Right ventricle myocardium inferior (tissue), 1 donor: ENCODE measurements at places on chromosomes 1 and 21.

DNA sequence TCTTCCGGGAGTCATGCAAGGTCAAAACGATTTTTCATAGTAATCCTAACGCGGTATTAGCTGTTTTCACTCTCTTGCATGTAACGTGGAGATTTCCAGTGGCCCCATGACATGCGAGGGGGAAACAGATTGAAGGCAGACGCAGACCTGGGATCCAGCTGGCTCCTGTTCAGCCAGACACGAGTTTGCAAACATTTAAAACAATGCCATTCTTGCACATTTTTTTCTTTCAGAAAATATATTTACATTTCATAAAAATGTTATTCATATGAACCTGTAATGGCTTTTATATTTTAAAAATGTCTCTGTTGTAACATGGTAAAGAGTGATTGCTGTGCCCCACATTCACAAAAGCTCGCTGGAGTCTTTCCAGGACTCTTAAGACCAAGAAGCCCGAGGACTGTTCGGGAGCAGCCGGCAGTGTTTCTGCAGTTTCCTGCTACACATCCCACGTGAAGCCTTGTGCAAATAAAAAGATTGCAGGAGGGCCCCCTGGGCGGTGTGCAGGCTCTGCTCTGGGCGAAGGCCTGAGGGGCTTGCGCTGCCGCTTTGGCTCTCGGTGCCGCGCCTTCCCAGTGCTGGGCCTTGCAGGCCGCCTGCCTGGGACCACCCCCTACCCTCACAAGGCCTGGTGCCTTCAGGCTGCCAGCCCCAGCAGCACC, 184.9 kb downstream of the DYRK1A start:
- no peak for DNase-seq

GRCh38 chr1:40389322-40389803, 15.8 kb downstream of the SMAP2 start:
- no peak for DNase-seq

DNA sequence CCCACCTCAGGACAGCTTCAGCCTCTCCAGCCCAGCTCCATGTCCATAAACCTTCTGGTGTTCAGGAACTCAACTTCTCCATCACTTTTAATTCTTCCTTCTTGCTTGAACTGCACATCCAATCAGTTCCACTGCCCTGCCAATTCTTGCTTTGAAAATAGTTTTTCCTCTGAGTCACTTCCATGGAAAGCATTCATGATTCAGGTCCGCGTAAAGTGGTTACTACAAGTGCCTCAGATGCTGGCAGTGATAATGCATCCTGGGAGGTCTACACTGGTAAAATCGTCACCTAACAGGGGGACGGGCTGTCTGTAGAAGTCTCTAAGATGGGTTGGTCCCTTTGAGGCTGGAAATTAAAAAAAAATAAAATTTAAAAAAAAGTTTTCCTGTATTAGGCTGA, 25.9 kb upstream of the RCAN1 start:
- DNase-seq: no peak

- no peak for DNase-seq
These were observed 1.8 kb downstream of the SHC1 start for GRCh38 chr1:154968731-154969130.

- no peak for DNase-seq
These were observed 11.0 kb downstream of the ZNF687 start for GRCh38 chr1:151293093-151293492.

- DNase-seq: no peak
These were observed 12.5 kb downstream of the EPS15 start for GRCh38 chr1:51506537-51506936.

DNA sequence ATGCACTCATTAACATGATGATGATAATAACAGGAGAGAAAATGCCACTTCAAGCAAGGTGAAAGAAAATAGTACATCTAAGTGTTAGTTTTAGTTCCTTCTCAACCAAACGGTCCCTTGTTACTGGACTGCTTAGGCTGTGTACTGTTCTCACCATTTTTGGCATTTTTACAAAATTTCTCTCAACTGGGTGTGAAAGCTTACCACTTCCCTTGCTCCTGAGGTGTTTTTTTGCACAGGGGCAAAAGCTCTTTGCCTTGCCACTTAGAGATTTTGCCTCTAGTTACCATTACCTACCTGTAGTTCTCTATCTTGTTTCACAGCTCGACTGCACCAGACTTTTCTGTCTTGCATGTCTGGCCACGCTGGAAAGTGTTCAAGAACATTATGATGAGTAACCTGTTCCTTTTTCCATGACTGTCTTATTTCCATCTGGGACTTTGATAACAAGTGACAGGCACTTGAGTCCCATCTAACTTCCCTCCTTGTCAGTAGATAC, 10.7 kb downstream of the NEK7 start:
- DNase-seq: no peak

DNA sequence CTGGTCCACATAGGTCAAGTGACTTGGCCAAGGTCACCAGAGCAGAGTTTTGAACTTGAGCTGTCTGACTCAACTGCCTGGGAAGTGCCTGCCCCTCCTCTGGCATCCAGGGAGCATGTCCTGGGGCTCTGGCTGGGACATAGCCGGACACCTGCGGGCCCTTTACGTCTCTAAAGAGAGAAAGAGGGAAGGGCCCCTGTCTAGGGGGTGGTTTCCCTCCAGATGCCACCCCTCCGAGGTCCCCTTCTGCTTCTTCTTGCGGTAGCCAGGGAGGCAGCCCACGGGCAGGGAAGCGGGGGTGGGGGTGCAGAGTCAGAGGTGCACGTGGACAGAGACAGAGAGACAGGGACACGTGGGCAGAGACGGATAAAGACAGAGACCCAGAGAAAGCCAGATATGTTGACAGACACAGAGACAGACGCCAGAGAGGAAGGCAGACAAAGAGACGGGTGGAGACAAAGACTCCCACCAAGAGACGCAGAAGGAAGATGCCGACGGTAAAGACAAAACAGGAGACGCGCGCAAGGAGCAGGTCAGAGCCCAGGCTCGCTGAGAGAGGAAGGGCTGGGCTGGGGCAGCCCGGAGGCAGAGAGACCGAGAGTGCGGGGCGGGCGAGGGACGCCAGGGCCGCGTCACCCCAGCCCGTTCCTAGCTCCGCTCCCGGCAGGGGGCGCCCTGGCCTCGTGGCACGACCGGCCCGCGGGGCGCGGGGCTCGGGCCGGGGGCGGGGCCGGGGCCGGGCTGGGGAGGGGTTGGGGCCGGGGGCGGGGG, 458 bp upstream of the ALPL start:
- peak; percentile 90 for DNase-seq

DNA sequence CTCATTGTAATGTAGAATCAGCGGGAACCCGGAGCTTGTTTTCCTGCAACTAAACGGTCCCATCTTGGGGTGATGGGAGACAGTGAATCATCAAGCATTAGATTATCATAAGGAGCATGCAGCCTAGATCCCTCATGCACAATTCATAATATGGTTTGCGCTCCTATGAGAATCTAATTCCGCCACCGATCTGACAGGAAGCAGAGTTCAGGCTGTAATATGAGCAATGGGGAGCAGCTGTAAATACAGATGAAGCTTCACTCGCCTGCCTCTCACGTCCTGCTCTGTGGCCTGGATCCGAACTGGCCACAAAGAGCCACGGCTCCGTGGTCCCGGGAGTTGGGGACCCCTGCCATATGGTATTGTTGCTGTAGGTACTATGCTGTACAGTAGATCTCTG, 1.6 kb downstream of the IFI44 start:
- DNase-seq: peak; percentile 41

GRCh38 chr1:10388387-10388715, 10.5 kb upstream of the PGD start:
- no peak for DNase-seq

- no peak for DNase-seq
These were observed 63.2 kb downstream of the DIRAS3 start for GRCh38 chr1:67987046-67987799.

DNA sequence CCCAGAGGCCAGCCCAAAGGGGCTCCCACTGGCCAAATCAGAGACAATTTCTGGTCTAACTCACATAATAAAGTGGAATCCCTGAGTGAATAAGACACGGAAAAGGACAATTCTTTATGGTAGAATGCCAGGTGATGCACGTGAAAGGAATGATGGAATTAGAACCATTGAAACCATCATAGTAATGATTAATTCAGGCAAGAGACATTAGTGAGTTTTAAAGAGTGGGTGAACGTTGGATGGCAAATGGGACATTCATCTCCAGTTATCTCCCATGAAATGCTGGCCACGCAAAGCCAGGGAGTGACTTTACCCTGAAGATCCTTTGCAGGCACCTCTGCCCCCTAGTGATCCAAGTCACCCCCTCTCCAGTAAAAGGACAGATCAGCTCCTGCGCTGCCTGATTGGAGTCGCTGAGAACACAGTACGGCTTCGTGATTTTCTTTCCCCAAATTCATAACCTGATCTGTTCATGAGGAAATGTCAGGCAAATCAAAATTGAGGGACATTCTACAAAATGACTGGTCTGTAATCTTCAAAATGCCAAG, 87.5 kb downstream of the AJAP1 start:
- no peak for DNase-seq

DNA sequence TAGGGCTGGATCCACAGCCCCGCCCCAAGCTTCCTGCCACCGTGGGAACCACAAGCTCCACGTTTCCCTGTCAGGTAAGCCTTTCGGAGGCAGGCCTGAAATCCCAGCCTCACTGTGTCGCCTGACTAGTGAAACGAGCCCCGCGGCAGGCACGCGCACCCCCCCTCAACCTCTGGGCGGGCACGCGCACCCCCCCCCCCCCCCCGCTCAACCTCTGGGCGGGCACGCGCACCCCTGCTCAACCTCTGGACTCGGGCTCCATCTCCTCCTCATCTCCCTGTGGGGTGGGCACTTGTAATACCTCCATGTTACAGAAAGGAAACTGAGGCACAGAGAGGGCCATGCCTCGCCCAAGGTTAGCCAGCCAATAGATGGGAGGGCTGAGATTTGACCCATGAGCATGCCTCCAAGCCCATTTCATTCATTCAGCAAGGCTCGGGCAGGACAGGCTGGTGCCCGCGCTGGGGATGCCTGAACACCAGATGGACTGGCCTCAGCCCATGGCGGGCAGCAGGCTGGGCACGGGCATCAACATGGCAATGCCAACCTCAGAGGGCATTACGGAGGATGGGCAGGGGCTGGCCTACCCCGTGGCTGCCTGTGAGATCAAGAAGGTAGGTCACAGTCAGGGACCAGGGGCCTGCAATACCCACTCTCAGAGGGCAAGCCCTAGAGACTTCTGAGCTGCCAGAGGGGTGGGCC, 4.7 kb downstream of the CFAP410 start:
- DNase-seq: peak; percentile 64

GRCh38 chr1:1137256-1138045, 21.6 kb upstream of the C1orf159 start:
- DNase-seq: no peak

GRCh38 chr1:158274797-158275196, 14.9 kb upstream of the CD1C start:
- no peak for DNase-seq

DNA sequence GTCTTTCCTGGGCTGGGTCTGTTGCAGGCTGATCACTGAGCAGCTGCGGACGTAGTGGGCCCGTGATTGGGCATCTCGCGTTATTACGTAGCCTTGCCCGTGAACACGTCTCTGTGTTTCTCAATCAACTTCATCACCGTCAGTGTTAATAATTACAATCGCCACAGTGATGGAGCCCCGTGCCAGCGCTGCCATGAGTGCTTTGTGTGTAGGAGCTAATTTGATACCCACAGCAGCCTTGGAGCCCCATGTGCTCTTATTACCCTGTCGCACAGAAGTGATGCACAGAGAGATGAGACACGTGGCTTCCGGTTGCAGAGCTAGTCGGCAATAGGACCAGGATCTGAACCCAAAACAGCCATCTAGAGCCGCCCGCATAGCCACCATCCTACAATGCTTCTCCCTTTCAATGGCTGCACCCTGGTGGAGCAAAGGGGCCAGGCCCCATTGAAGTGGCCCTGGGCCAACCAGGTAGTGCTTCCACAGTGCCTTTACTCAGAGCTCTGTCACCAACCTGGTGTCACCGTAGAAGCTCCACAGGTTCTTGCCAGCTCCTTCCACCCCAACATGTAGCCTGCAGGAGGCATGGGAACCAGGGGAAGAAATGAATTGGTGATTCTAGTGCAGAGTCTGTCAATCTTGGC, 398.5 kb upstream of the VAMP3 start:
- DNase-seq: no peak

GRCh38 chr1:168179438-168180147, 831 bp downstream of the TIPRL start:
- no peak for DNase-seq

DNA sequence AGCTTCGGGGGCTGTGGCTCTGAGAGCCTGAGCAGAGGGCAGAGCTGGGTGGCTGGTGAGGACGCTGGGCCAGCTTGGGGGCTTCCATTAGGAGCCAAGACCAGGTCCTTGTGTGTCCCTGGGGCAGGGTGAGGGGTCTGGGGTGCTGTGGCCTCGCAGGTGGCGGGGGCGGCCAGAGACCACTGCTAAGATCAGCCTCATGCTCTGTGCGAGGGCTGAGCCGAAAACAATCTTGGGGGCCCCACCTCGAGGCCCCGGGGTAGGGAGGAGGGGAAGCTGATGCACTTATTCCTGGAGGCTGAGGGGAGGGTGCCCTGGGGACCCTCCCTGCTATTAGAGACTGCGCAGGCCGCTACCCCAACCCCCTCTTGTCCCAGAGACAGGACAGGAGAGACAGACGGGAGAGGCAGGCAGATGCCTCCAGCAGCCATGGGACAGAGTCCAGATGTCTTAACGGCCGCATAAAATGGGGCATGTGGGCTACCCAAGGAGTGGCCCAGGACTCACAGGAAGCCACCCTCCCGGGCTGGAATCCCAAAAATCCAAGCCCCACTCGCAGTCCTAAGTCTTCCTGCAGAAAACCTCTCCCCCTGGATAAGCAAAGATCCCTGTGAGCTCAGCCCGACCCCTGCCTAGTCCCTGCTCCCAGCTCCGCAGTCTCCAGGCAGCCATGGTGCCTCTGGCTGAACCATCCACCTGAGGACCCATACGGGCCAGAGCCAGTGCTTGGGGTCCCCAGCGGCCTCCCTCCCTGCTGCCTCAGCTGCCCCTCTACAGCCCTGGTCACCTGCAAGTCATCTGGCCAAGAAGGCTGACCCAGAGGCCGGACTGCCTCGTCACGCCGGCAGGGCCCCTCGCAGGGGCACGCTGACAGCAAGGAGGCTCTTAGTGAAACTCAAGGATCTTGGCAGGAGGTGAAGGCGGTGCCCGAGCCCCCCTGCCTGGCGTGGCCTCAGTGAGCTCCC, 43.6 kb upstream of the COL18A1 start:
- peak; percentile 65 for DNase-seq

DNA sequence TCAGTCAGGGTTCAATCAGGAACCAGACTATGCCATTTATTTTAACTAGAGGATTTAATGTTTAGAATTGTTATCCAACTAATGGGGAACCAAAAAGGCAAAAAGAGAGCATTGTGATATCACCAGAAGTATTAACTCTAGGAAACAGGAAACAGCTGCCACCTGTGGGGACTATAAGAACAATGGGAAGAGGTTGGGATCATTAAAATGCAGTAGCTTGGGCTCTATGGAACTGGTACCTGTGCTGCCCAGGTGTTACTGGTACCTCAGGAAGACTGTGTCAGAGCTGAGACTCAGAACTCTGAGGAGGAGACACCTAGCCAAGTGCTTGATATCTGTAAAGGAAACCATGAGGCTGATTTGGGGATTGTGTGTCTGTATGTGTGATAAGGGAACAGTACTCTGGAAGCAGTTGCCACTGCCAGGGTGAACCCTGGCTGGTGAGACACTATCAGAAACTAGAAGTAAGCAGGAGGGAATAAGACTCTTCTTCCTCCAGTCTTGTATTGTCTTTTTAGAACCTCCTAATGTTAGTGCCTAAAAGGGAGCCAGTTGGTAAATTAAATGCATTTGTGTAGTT, 49.4 kb downstream of the MAN1A2 start:
- no peak for DNase-seq

- no peak for DNase-seq
These were observed 3.0 kb downstream of the FMO1 start for GRCh38 chr1:171251042-171251951.

GRCh38 chr1:48568501-48568900, 96.5 kb upstream of the SPATA6 start:
- DNase-seq: no peak
